ENCODE measurements at places on chromosomes 6 and 20. TPM values are rescaled to one million over a fixed set of nuclear protein-coding genes. Genes with fewer than 3 reads are reported as not detected.
A peak's percentile ranks its signal among the peaks of the same experiment; 100 is the strongest.

The AGPAT1 gene
- total RNA-seq, result 56.9 TPM

- no peak for DNase-seq
Observed at GRCh38 chr6:46821458-46821881, 28.3 kb downstream of the MEP1A start.

- no peak for DNase-seq
Observed at GRCh38 chr6:72855471-72855870, 233.6 kb downstream of the KCNQ5 start.

The OPRL1 gene
- 0.91 TPM for total RNA-seq

The CTAGE9 gene
- total RNA-seq, result not detected

DNA sequence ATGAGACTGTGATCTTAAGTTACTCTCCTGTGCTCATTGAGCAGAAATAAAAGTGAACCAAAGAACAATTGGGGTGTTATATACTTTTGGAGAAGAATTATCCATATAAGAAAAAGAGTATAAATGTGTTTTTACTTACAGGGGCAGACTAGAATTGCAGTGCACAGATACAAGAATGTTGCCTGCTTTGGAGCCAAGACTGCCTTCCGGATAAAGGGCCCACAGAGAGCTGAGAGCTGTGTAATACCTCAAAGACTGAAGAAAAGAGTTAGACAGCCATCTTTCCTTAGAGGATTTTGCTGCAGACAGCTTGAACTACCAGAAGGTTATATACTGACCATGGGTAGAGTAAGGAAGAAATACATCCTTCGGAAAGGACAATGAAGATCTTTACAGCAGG is 1235.5 kb upstream of the CITED2 start:
- no peak for DNase-seq

The GNAS-AS1 gene
- total RNA-seq, result 0.74 TPM

The LTA gene
- not detected for total RNA-seq

GRCh38 chr6:6795393-6795792 is 206.9 kb downstream of the LY86 start:
- no peak for DNase-seq

The TBXT gene
- not detected for total RNA-seq

The BLOC1S5 gene
- 8.9 TPM for total RNA-seq

DNA sequence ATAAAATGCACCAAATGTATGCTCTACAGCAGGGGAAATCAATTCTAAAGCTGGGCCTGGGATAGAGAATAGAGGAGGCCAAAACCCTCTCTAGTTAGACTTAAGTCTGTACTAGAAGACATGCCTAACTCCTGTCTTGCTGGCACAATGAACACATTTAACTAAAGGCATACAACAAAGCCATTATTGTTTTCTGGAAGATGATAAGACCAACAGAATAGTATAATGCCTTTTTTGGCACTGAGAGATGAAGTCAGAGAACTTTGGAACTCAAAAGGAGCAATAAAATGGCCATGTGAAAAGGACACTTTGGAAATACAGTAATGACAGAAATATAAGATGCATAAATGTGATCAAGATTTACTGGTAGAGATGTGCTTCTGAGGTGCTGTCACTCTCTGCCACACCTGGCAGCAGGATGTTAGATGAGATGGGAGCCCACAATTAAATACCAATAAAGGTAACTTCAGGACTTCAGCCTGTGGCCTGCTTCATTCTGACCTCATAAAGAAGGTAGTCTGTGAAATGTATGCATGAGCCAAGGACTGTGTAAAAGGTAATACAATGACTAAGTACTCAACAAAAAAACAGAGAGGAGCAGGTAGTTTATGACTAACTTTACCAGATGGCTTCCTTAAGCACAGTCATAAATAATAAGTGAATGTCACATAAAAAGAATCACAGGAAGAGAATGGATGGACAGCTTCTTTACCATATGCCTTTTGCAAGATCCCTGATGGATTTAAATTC is 333.4 kb downstream of the BCKDHB start:
- no peak for DNase-seq

DNA sequence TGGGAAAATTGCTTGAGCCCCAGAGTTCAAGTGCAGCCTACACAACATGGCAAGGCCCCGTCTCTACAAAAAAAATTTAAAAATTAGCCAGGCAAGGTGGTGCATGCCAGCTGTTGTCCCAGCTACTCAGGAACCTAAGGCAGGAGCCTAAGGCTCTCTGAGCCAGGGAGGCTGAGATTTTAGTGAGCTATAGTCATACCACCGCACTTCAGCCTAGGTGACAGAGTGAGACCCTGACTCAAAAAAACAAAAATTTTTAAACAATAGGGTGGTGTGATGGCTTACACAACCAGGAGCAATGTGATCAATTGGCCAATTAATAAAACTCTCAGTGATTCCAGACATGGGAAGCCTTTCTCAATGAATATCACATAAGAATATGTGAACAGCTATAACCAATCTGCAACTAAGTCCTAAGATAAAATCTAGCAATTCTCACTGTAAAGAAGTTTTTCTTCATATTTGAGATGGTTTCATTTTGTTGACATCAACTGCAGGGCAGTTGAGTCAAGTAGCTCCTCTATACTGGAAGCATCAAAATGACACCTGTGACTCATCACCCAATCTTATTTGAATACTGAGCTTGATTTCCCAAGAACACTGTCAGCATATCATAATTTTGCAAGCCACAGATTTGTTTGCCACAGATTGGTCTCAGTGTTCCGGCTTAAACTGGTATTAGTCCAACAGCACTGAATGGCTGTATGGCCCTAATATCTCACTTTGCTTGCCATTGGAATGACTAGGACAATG is 169.0 kb upstream of the GJE1 start:
- DNase-seq, result no peak

DNA sequence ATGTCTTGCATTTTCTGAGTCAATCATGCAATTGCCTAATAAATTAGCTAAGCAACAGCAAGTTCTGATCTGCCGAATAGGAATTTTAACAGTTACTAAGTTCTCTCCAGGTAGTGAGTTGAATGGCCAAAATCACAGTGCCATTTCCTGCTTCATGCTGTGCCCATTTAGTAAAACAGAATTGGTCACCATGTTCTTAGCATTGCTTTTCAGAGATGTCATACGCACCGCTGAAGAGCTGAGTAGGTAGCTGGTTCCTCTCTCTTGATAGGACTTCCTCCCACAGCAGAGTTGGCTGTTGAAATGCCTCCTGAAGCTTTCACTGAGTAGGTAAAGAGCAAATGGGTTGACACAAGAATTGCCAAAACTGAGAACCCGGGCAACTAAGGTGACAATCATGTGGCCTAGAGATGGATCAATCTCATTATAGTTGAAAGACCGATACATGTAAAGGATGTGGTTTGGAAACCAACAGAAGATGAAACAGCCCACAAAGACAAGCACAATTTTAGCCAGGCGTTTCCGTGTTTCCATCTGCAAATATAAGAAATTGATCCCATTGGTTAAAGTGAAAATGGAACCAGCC is 57.1 kb upstream of the GJE1 start:
- no peak for DNase-seq

GRCh38 chr6:142633317-142633716 is 311.7 kb downstream of the HIVEP2 start:
- no peak for DNase-seq

GRCh38 chr6:37674161-37674560 is 23.5 kb downstream of the MDGA1 start:
- no peak for DNase-seq

GRCh38 chr20:21693322-21693721 is 12.1 kb upstream of the PAX1 start:
- no peak for DNase-seq

The PEX3 gene
- total RNA-seq, result 17.0 TPM

GRCh38 chr20:46875059-46875458 is 19.6 kb upstream of the EYA2 start:
- DNase-seq, result no peak

DNA sequence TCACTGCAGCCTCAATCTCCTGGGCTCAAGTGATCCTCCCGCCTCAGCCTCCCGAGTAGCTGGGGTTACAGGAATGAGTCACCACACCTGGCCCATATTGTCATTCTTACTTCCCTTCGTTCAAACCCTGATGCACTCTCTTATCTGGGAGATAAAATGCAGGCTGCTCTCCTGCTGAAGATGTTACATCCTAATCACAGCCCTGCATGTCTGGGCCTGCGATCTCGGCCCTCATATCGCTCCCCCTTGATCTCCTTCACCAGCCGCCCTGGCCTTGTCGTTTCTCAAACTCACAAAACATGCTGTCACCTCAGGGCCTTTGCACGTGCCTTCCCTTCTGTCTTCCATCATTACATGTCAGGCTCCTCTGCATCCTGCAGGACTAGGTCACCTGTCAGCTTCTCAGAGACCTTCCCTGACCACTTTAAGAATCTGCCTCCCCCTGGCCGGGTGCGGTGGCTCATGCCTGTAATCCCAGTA is 8.8 kb upstream of the C20orf203 start:
- no peak for DNase-seq

The DSP gene
- total RNA-seq, result 246 TPM

DNA sequence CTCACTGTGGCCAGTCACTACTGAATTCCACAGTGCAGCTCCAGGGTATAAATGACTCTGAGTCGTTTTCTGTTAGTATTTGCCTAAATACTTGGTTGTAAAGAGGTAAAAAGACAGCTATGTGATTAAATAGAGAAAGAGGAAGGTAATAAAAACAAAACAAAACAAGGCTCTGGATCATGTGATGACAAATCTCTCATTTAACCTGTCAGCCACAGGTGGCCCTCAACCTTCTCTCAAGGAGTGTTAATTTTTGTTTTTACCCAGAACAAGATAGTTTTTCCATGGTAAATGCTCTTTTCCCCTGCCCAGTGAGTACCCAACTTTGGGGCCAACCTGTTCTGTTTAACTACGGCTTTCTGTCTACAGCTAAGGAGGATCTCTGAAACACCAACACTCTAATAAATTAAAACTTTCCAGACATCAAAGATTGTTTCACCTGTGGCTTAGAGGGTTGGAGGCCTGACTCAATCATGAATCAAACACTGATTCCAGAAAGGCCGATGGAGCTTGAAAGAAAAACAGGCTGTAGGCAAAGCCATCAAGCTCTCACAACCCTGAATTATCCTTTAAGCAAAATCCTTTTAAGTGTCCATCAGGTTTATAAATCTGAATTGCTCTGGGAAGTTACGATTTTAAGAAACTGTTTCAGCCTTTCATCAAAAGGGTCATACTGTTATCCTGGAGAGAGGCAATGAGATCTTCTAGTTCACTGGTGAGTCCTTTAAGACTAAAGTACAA is 81.5 kb upstream of the BCLAF1 start:
- DNase-seq, result no peak

GRCh38 chr6:161068321-161068741 is 76.8 kb downstream of the MAP3K4 start:
- no peak for DNase-seq

GRCh38 chr6:22886650-22887581 is 317.6 kb downstream of the HDGFL1 start:
- no peak for DNase-seq

DNA sequence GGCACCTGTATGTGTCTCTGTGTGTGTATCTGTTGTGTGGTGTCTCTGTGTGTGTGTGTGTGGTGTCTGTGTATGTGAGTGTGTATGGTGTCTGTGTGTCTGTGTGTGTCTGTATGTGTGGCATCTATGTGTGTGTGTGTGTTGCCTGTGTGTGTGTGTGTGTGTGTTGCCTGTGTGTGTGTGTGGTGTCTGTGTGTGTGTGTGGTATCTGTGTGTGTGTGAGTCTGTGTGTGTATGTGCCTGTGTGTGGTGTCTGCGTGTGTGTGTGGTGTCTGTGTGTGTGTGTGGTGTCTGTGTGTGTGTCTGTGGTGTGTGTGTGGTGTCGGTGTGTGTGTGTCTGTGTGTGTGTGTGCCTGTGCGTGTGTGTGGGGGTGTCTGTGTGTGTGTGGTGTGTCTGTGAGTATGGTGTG is 31.7 kb upstream of the VEGFA start:
- DNase-seq, result peak; percentile 3

DNA sequence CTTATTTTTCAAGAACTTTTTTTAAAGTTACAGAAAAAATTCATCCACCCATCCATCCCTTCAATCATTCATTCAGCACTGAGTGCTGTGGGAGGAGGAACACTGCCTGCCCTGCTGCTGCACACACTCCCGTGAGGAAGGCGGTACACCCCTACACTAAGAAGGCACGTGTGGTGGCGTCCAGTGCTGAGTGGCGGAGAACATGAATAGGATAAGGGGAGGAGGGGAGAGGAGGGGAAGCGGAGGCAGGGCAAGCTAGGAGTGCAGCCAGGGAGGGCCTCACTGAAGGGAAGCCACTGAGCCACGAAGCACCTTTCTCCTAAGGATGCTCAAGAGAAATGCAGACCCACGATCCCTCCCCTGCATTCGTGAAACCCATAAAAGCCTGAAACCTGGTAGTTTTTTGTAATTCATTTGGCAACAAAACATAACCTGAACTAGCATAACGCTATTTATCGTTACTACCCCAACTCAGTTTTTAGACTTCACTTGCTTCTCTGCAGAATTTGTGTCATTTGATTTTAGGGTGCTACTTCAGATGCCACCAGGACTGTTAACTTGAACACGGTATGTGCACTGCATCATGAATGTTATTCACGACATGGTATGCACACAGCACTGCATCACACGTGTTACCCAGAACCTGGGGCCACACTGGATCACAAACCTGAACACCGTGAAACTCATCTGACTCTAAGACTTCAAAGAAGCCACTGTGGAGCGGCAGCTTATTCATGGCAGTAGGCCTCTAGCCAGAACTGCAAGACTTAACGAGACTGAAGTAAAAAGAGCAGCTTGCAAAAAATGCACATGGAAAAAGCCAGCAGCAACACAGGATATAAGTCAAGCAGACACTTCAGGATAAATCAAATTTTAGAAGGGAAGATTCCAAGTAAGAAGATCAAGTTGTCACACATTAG is 3.5 kb downstream of the RNASET2 start:
- DNase-seq, result no peak

The ZBTB46 gene
- total RNA-seq, result 15.8 TPM

- DNase-seq, result no peak
Observed at GRCh38 chr6:86251106-86251505, 608.4 kb upstream of the SYNCRIP start.

- DNase-seq, result no peak
Observed at GRCh38 chr6:41288030-41288753, 1.7 kb upstream of the TREM1 start.

GRCh38 chr6:155040154-155040553 is 45.0 kb downstream of the TIAM2 start:
- DNase-seq, result no peak

The LIN28B gene
- not detected for total RNA-seq

DNA sequence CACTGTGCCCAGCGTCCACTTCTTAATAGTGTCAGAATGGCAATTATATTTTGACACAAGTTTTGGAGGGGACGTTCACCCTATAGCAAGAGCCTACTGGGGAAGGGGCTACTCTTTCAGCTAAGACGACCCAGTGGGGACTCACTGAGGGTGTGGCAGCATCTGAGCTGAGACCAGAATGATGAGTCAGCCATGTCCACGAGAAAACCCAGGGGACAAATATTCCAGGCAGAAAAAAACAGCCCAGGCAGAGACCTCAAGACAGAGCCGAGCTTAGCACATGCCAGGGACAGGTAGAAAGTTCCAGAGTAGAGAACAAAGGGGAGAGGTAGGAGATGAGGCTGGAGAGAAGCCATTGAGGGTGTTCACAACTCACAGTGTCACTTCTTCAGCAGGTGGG is 11.2 kb downstream of the CNBD2 start:
- no peak for DNase-seq
